ENCODE measurements at places on chromosomes 1 and 21. TPM values are rescaled to one million over a fixed set of nuclear protein-coding genes. Genes with fewer than 3 reads are reported as not detected.

GRCh38 chr1:206032380-206033140 is 8.9 kb upstream of the CTSE start:
- DNase-seq = no peak

GRCh38 chr1:211566431-211567025 is 12.4 kb downstream of the SLC30A1 start:
- DNase-seq = no peak

- no peak for DNase-seq
Observed at GRCh38 chr1:21668232-21668950, 766 bp downstream of the RAP1GAP start.

The CLDN8 gene
- not detected for total RNA-seq

DNA sequence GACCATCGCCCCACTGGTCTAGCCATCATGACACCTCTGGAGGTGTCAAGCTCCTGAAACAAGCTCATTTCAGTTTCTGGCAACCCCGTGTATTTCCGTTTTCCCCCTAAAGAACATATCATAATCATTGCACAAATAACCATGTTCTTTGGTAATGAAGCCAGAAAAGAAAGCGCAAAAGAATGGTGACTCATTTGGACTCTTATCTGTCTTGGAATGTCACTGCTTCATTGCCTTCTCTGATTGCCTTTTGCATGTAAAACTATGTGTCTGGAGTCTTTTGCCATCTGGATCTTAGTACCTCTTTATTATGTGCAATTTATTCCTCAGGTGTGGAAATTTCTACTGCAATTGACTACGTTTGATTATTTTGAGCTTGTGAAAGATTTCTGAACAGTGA is 110.5 kb downstream of the COLGALT2 start:
- DNase-seq = no peak

The ERICH3 gene
- total RNA-seq = not detected

The RAB42 gene
- total RNA-seq = not detected

DNA sequence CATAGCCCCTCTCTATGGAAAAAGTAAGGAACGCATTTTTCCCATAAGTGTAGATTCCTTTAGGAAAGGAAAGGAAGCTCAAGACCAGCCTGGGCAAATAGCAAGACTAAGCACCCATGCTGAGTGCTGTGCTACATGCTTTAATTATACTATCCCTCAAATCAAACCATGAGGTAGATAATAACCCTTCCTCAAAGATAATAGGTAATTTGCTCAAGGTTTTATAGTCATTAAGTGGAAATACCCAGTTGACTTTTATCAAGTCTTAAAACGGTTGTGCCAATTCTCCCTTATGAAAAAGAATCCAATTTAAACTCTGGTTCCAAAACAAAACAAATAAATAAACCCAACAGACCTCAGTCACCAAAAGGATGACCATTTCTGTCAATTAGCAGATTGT is 3.4 kb downstream of the KIAA0319L start:
- DNase-seq = no peak
